IMR-90 (cell line): ENCODE measurements at places on chromosomes 12 and 14.
A peak's percentile ranks its signal among the peaks of the same experiment; 100 is the strongest.

- no peak for DNase-seq
Measured at GRCh38 chr14:94314890-94315289, 8.2 kb downstream of the SERPINA6 start.

GRCh38 chr14:65361920-65362319 lies 50.6 kb upstream of the FUT8 start:
- DNase-seq: peak; percentile 90

GRCh38 chr12:49092086-49092815 lies 2.4 kb downstream of the DHH start:
- peak; percentile 30 for DNase-seq

DNA sequence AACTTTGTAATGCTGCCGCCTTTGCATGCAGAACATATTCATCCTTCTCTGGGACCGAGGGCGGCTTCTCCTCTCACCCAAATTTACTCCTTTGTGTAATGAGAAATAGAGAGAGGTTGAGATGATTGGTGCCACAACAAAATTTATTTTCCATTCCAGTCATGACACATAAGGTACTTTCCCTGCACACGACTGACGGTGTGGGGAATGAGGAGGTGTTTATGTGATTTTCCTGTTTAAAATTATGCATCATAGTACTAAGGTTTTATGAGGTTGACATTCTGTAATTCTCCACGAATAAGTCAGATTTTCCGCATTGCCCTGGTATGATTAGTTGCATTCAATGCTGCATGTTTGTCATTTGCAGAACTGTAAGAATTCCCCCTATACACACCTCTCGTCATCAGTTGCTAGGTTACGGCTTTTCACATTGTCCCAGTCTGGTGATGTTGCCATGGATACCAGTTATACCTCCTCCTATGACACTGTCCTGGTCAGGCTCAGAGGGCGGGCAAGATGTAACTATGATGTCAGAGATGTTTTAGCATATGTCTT lies 23.1 kb downstream of the BICDL1 start:
- DNase-seq: peak; percentile 1
